Lower leg skin (tissue), 4 donors: ENCODE measurements at places on chromosomes 5 and 9. TPM values are rescaled to one million over a fixed set of nuclear protein-coding genes. Genes with fewer than 3 reads are reported as not detected.

NR5A1 gene
- not detected for total RNA-seq

DMRT3 gene
- not detected for total RNA-seq

SH3PXD2B gene
- 43.5 TPM for total RNA-seq

BHMT2 gene
- total RNA-seq, result 2.2 TPM

CTSV gene
- total RNA-seq, result 125 TPM

NMUR2 gene
- total RNA-seq, result not detected

CATSPER3 gene
- total RNA-seq, result 0.23 TPM

MTREX gene
- total RNA-seq, result 65.8 TPM

SEMA6A gene
- 21.8 TPM for total RNA-seq

CBY3 gene
- not detected for total RNA-seq

PCA3 gene
- not detected for total RNA-seq

ZNF346 gene
- 16.1 TPM for total RNA-seq
